Glutamatergic neuron (in vitro differentiated cells): ENCODE measurements at places on chromosomes 11 and 22.
A peak's percentile ranks its signal among the peaks of the same experiment; 100 is the strongest.

GRCh38 chr11:44308256-44308922 lies 1.6 kb downstream of the ALX4 start:
- no peak for DNase-seq

DNA sequence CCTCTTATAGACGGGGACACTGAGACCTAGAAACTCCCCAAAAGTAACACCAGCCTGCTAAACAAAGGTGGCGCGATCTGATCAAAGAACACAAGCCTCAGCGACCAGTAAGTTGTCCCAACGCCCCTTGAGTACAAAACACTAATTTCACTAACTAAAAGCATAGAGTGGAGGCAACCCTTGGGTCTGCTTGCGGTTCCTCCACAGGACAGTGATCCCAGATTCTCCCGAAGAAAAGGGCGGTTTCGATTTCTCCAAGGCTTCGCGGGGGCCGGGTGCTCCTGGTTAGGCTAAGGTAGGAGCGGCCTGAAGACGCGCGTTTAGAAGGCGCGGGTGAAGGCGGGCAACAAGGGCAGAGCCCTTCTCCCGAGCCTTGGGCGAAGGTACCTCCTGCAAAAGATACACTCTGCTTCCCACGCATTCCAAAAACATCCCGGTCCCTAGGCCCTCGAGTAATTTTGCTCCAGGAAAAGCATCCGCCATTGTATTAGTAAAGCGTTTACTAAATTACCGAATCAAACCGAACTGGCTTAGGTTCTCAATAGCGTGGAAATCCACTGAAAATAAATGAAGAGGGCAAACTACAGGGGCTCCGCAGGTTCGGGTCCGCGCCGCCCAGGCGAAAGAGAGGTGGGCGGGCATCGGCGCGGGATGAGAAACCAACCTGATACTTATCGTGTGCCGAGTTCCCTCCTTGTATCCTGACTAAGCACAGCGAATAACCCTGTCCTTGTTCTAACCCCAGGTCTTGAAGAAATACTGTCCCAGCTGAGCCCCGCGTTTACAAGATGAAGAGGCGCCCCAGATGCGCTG lies 2.0 kb downstream of the WT1 start:
- DNase-seq = no peak

- no peak for DNase-seq
Observed at GRCh38 chr11:57900320-57900719, 123.4 kb upstream of the OR9Q1 start.

GRCh38 chr22:26762503-26763472 lies 105.4 kb downstream of the MIAT start:
- DNase-seq = no peak

DNA sequence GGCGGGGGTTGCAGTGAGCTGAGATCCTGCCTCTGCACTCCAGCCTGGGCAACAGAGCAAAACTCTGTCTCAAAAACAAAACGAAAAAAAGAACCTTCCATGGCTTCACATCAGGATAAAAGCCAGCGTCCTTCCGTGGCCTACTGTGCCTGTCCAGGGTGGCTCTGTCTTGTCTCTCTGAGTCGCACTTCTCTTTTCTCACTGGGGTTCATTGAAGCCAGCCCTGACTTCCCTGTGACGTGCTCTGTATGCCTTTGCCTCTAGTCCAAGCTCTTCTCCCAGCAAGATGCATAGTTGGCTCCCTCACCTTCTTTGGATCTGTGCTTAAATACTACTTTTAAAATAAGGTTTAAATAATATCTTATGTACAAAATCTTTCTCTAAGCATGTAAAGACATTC lies 11.6 kb downstream of the ATXN10 start:
- DNase-seq = no peak

DNA sequence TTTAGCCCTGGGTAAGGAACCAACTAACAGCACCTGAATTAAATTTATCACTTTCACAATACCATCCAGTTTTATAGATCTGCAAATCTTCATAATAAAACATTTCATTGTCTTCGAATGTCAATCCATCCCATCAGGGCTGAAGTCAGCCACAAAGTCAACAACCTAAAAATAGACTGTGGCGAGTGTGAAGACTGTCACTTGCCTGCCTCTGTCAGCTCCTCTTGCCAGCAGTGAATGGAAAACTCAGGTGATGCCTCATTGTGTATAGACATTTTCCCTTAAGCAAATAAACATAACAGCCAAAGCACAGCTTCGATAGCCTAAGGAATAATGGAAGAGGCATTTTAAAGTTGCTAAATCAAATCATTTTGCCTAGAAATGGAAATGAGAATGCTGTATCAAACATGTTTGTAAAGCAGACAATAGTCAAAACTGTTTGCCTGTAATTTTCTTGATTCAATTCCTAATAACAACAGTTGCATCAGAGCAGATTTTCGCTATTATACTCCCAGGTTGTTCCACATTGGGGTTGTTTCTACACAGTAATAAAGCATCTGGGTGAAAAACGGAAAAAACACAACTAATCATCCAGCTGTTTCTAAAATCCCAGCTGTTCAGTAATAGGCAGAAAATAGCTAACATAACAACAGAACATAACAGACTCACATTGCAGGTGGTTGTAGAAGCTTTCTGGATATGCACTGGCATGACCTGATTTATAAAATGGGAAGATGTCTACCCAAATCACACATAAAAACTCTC lies 15.7 kb downstream of the KCNA4 start:
- DNase-seq = no peak

DNA sequence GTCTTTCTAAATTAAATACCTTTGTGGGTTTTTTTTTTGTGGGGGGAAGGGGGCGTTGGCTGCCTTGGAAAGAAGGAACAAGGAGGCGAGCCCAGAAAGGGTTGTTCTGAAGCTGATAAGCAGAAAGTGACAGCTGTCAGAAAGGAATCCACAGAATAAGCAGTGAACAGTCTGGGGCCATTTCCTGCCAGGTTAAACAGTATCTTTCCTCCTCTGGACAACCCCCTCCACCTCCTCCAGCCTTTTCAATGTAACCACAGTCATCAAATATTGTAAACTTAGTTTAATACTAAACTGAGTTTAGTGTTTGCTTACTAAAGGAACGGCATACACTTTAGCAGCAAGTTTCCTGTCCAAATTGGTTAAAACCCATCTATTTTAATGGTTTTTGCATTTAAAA lies 271.2 kb upstream of the SYN3 start:
- no peak for DNase-seq

DNA sequence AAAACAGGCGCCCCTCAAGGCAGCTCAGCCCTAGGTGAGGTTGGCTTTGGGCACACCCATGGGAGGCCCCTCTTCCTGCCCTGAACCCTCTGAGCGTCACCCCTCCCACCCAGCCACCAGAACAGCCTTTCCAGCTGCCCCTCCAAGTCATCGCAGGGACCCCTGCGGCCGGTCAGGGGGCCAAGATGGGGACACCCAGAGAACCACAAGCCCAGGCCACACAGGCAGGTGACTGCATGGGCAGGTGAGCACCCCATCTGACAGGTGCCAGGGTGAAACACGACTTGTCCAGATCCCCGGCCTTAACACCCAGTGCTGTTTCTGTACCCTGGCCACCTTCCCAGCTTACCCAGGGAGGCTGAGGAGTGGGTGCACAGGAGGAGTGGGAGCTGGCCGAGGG lies 24.6 kb upstream of the GRAMD4 start:
- DNase-seq = no peak

DNA sequence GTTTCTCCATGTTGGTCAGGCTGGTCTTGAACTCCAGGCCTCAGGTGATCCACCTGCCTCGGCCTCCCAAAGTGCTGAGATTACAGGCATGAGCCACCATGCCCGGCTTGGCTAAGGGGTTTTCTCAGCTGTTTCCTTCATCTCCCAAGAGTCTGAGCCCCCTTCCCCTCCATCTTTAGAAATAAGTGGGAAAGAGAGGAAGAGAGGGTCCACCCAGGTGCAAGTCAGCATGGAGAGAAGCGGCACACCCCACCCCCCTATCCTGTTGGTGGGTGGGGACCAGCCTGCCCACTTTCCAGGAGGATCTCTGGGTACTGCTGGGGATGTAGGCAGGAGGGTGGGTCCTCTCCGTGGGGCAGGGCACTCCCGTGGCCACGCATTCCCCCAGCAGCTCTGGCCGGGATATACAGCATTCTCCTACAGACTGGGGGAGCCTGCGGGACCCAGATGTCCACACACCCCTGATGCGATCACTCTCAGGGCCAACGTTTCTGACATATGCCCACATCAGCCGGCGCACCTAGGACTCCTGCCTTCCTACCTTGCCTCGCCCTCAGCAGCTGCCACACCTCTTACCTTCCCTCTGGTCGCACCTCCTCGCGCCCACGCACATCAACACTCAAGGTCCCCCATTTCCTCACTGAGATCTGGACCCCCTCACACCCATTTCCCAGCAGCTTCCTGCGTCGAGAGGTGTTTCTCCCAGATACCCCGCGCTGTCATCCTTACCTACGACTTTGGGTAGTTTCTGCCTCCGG lies 8.9 kb downstream of the SCARF2 start:
- DNase-seq = no peak

- no peak for DNase-seq
Observed at GRCh38 chr11:86196085-86196696, 48.4 kb upstream of the EED start.

- peak; percentile 46 for DNase-seq
Observed at GRCh38 chr11:33375688-33376311, 118.6 kb downstream of the HIPK3 start.

DNA sequence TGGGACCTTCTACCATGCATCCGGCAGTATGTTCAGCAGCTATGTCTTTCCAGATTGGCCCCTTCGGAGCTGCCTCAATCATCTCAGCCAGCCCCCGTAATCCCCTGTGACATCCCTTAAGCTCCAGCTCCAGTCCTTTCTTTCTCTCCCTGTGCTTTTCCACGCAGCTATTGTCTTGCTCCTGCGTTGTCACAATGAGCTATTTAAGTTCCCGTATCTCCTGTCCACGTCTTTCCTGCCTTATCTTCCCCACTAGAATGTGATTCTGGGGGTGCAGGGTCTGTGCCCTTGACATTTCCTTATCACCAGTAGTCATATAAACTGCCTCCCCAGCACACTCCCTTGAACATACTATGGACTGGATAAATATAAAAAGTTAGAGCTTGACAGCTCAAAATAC lies 5.1 kb upstream of the ETS1 start:
- DNase-seq = no peak
